Putamen (tissue), 1 donor: ENCODE measurements at places on chromosomes 13 and 19.

DNA sequence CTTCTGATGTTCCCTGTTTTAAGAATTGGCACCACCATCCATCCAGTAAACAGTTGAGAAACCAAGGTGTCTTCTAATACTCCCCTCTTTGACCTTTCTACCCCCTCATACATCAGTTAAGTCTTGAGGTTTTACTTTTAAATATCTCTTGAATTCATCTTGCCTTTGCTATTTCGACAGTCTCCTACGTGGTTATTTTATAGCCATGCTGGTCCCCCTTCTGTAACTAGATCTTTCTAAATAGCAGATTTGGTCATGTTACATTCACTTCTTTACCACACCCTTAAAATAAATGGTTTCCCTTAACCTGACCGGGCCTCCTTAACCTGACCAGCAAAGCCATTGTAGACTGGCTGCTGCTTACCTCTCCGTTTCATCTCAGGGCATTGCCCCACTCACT, 5.4 kb downstream of the GPR180 start:
- no peak for DNase-seq

- DNase-seq: no peak
These were observed 14.7 kb upstream of the ADPRHL1 start for GRCh38 chr13:113468029-113468428.

- DNase-seq: no peak
These were observed at the start of gene BCL3 for GRCh38 chr19:44748426-44749254. Gene BCL3, plus strand, starts transcription at chr19:44748708. Its CDS starts 83 bp downstream, at chr19:44748791.

- no peak for DNase-seq
These were observed 52.7 kb downstream of the TRPM4 start for GRCh38 chr19:49210108-49210900.

DNA sequence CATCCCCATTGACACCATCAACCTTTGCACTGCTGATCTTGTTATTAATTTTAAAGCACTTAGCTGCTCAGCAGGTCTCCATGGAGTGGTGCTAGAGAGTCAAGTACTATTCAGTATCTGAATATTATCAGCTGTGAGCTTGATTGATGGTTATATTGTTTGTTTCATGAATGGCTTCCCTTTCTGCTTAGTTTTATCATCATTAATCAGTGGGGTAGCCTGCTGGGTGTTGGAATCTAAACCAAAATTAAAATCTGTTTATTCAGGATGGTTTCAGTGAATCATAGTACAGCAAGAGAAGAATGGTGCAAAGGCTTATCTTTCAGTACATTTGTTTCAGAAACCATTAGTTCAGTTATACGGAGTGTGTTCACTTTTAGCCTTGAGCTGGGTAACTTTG, 42.5 kb upstream of the SCEL start:
- peak; percentile 25 for DNase-seq
